ENCODE measurements at places on chromosomes 5 and 9.

GRCh38 chr5:33816791-33817190 lies 75.0 kb downstream of the ADAMTS12 start:
- no peak for DNase-seq

DNA sequence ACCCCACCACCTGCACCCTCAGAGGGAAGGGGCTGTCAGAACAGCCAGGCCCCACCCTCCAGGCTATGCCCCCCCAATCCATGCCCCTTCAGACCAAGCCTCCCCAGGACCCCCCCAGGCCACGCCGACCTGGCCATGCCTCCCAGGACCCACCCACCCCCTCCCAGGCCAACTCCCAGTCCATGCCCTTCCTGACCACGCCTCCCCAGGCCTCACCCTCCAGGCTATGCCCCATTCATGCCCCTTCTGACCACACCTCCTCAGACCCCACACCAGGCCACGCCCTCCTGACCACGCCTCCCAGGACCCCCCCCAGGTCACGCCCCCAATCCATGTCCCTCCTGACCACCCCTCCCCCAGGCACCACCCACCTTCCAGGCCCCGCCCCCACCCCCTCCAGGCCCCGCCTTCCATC lies 27.6 kb downstream of the TPPP start:
- no peak for DNase-seq

- DNase-seq = no peak
Measured at GRCh38 chr9:4762886-4763541, 22.0 kb upstream of the AK3 start.

DNA sequence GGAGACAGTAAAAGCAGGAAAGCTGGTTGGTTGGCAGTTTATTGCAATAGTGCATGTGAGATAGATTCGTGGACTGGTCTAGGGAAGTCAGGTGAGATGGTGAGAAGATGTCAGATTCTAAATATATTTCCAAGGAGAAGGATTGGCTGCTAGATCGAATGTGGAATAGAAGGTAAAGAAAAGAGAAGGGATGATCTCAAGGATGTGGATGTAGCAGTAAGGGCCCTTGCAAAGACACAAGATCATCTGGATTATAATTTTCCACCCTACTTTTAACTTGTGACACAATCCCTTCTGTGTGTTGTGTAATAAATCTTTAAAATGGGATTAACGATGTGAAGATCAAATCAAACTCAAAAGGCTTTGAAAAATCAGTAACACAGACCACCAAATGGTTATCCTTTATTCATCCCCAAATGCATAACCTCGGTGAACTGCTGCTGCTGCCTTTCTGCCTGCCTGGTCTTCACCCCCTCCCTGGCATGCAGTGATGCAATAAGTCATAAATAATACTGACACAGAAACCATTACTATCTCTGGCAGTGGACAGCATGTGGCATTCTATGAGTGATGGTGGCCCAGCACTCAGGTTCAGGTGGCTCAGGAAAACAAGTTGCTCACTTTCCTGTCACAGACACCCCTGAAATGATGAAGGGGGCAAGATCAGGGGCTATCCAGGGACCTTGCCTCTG lies 178.4 kb downstream of the FAM114A2 start:
- no peak for DNase-seq

DNA sequence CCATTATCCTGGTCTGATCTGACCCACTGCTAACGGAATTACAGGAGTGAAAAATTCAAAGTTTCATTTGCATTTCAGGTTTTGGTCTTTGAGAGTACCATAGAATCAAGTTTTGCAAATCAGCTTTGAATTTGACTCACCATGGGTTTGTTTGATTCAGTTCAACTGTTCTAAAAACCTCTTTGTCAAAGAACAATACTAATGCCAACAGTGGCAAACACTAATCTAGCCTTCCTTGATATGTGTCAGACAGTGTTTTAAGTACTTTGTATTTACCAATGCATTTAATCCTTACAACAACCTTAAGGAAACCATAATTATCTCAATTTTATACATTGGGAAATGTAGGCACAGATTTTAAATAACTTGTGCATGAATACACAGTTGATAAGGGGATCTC lies 10.1 kb upstream of the FSD1L start:
- no peak for DNase-seq

- DNase-seq = no peak
Measured at GRCh38 chr9:78438780-78439179, 141.9 kb downstream of the PSAT1 start.

DNA sequence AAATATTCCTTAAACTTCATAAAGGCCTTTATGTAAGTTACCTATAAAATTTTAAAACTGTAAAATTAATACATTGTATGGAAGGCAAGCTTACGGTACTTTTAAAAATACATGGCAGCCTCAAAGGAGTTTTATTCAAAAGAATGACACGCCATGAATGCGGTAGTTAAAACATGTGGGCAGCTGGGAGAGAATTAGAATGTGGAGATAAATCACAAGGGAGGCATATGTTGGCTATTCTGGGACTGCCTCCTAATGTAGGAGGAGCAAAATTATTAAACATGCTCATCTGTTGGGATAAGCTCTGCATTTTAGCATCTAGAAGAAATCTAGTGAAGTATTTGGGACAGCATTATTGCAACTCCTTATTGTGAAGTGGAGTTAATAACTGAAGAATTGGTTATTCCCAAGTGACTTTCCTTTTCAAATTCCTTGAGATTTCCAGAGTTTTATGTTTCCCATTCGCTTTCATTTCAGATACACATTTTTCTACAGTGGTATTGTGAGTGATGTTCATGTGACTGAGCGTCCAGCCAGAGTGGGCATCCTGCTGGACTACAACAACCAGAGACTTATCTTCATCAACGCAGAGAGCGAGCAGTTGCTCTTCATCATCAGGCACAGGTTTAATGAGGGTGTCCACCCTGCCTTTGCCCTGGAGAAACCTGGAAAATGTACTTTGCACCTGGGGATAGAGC lies 109.4 kb downstream of the CMYA5 start:
- no peak for DNase-seq

DNA sequence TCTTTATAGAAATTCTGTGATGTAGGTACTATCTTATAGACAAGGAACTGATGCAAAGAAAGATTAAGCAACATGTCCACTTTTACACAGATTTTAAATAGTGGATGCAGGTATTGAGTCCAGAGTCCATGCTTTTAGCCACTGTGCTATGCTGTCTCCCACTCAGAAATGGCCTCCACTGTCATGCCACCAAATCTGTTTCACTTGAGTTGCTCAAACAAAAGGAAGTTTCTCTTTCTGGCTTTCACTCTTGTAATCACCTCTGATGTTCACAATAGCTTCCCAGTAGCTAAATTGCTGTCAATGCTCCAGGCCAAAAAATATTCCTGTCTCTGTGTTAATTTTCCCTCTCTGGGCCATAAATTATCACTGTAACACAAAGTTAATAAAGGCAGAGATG lies 77.0 kb upstream of the RASA1 start:
- DNase-seq = no peak

- no peak for DNase-seq
Measured at GRCh38 chr5:163914910-163915309, 409.5 kb downstream of the MAT2B start.

DNA sequence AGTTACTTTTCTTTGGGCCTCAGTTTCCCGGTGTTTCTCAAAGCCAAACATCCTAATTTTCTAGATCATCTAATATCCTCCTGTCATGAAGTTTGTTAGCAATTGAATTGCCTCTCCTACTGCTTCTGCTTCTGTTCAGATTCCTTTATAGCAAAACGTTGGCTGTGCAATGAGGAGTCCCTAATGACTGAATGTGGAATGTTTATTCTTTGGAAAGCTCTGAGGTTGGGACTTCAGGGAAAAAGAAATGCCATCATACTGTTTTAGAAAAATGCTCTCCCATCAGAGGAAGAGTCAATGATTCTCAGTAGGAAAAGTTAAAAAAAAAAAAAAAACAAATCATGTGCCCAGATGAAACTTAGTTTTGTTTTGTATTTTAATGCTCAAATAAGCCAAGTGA lies 268.7 kb upstream of the PAPPA start:
- no peak for DNase-seq

DNA sequence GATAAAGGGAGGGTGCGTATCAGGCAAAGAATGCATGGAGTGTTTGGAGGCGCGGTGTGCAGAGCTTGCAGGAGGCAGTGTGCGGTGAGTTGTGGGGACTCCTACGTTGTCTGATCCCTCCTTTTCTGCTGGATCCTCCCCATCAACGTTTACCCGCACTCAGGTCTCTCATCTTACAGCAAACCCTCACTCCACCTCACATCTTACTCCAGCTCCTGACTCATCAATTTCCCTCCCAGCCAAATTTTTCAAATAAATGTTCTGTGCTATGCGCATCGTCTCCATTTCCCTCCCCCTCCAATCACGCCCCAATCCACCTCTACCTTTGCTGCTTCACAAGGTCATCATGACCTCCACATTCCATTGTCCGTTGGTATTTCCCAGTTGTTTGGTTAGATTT lies 138.9 kb upstream of the KLF4 start:
- DNase-seq = no peak

- DNase-seq = no peak
Measured at GRCh38 chr9:105318729-105319191, 74.3 kb downstream of the SLC44A1 start.

DNA sequence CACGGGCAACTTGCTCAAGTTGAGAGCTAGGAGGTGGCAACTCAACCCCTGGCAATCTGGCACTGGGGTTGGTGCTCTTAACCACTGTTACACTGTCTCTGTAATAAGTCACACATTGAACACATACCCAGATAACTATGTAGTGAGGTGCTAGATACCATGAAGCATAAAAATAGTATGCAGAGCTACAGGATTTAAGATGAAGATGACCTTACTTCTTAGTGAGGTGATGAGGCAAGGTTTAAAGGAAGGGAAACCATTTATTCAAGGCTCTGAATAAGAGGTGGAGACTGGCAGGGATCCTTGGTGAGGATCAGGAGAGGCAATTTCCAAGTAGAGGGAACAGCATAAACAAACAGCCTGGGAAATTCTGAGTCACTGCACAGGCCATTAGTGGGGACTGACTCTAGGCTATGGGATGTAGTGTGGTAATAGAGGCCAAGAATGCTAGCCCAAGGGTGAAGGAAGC lies 67.6 kb upstream of the NR3C1 start:
- DNase-seq = no peak

- DNase-seq = no peak
Measured at GRCh38 chr5:8381972-8382371, 513.0 kb downstream of the MTRR start.

- no peak for DNase-seq
Measured at GRCh38 chr9:124304285-124304684, 46.5 kb downstream of the NEK6 start.
